Colonic mucosa (tissue), 4 donors: ENCODE measurements at places on chromosomes 2 and 18. TPM values are rescaled to one million over a fixed set of nuclear protein-coding genes. Genes with fewer than 3 reads are reported as not detected.

- no peak for DNase-seq
- no peak overlapping the region for H3K27ac ChIP-seq
- no peaks in the 10 kb centered on the region for H3K27me3 ChIP-seq
These were observed 220.1 kb upstream of the NXPH2 start for GRCh38 chr2:139000131-139000785.

DNA sequence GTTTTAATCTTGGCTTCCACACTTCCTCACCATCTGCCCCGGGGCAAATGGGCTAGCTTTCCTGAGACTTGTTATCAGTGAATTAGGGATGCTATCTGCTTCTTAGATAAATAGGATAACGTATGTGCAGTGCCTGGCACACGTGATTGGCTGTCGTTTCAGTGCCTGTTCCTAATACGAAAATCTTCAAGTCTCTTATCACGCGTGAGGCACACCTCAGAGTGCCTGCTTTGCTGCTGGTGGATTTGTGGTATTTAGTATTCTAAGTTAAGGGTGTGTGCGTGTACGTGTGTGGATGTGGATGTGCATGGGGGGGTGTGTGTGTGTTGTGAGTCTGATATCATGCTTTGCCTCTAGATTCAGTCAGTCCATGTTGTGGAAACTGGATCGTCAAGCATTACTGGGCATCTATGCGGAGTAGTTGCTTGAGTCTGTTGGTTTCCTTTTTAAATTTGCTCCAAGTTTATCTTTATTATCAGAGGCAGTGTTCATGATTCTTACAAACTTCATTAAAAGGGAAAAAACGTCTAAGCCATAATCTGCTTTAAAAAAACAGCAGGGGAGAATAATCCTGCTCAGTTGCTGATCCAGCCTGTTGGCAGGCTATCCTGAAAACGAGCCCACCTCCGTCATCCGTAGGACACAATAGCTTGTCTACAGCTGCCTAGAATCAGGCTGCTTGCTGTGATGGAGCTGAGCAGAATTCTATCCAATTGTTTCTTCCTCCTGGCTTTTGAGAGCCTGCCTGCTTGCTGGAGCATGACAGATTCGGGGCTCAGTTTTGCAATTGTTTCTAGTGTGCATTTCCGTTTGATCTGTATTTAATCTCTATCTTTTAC, 6.6 kb downstream of the SH3RF3 start:
- no peaks in the 10 kb centered on the region for H3K36me3 ChIP-seq
- H3K4me1 ChIP-seq: no peaks in the 10 kb centered on the region
- no peak for DNase-seq
- H3K27ac ChIP-seq: no peak overlapping the region
- peaks cover 4% of the 10 kb centered on the region for H3K27me3 ChIP-seq

GRCh38 chr2:160308915-160309314, 108.8 kb upstream of the ITGB6 start:
- H3K4me1 ChIP-seq: no peaks in the 10 kb centered on the region
- H3K4me3 ChIP-seq: no peak overlapping the region
- no peaks in the 10 kb centered on the region for H3K36me3 ChIP-seq
- no peak for DNase-seq

- no peaks in the 10 kb centered on the region for H3K27me3 ChIP-seq
- H3K4me1 ChIP-seq: no peaks in the 10 kb centered on the region
- no peak for DNase-seq
- no peaks in the 10 kb centered on the region for H3K36me3 ChIP-seq
These were observed 131.1 kb downstream of the ZBTB7C start for GRCh38 chr18:48278081-48278480.

GRCh38 chr18:77250501-77250925, 865 bp downstream of the GALR1 start:
- no peak overlapping the region for H3K4me3 ChIP-seq
- no peaks in the 10 kb centered on the region for H3K4me1 ChIP-seq
- peaks cover 37% of the 10 kb centered on the region for H3K27me3 ChIP-seq
- no peak overlapping the region for H3K27ac ChIP-seq
- no peaks in the 10 kb centered on the region for H3K36me3 ChIP-seq
- no peak for DNase-seq

The UGT1A1 gene
- 1.9 TPM for total RNA-seq

The SCN2A gene
- total RNA-seq: 0.05 TPM
